ENCODE measurements at places on chromosomes 7 and 10.
A peak's percentile ranks its signal among the peaks of the same experiment; 100 is the strongest.

DNA sequence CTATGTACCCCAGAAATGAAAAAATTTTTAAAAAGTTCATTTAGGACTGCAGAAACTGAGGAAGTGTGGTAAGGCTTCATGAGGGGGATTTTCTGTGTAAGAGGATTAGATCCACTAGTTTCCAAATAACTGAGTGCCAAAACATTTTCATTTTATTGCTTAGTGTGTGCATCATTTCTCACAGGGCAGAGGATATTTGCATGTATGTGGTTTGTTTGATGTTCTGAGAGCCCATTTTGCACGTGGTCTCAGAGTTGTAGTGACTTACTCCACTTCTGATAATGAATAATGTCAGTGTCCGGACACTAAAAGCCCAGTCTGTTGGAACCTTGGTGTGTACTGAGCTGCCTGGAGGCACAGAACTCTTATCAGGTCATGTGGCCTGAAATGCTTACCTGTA, 299.9 kb downstream of the AUTS2 start:
- DNase-seq: no peak

GRCh38 chr7:35355911-35356310, 102.0 kb upstream of the TBX20 start:
- DNase-seq: no peak

DNA sequence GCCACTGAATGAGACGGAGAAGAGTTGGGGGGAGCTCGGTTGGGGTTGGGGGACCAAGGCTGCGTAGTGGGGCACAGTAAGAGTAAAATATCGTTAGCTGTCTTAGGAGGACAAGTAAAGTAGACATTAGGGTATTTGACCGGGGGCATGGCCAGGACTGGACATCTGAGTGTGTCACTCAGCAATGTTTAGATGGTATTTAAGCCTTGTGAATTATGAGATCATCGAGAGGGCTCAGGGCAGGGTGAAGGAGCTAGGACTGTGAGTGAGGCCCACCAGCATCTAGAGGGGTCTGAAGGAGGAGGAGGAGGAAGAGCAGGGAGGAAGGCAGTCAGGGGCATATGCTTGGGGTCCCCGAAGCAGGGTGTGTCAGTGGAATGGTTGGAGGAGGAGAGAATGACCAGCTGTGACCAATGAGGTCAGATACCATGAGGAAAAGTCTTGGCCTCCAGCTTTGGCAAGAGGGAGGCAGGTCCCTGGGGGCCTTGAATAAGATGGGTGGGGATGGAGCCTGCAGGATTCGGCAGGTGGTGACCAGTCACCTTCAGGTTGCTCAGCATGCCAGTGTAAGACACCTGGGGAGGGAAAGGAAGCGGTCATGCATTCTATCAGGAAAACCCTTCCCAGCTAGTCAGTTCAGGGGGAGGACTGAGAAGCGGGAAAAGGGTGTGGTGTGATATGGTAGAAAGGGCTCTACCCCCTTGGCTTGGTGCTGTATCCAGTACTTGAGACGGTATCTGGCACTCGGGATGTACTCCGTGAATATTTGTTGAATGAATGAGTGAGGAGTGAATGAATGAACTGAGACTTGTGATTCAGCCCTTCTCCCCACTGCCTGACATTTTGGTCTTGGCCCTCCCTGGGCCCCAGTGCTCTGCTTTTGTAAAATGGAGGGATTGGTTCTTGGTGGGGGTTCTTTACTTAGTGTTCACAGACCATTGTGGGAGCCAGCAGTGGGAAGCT, 34.8 kb upstream of the SH2D4B start:
- DNase-seq: no peak

- no peak for DNase-seq
Observed at GRCh38 chr10:94420998-94421528, 18.7 kb downstream of the TBC1D12 start.

- peak; percentile 36 for DNase-seq
Observed at GRCh38 chr10:108601851-108602250, 1321.5 kb downstream of the XPNPEP1 start.

DNA sequence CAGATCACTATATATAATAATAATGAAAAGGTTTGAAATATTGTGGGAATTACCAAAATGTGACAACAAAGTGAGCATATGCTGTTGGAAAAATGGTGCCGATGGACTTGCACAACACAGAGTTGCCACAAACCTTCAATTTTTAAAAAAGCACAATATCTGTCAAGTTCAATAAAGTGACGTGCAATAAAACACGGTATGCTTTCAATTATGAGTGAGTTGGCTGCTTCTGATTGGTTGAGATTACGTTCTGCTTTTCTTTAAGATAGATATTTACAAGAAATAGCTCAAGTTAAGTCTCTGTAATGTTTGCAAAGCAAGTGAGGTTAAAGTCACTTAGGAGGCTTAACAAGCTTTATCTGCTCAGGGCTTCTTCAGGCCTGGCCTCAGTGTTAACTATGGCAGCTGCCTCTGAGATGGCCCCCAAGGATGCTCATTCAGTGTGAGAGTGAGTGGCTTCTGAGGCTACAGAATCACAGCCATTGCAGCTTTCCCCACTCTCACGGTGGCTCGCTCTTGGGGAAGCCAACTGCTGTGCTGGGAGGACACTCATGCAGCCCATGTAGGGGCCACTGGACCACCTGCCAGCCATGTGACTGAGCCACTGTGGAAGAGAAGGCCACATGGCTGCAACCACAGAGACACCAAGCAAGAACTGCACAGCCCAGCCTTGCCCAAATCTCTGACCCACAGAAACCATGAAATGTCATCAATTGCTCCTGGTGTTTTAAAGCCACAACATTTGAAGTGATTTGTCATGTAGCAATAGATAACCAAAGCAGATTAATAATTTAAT, 78.3 kb upstream of the TMEM72 start:
- no peak for DNase-seq

All from astrocyte (in vitro differentiated cells and primary cell).